ENCODE measurements at places on chromosomes 5 and 9.

GRCh38 chr9:130143279-130143893, 28.8 kb upstream of the NCS1 start:
- DNase-seq, result no peak

- no peak for DNase-seq
These were observed 85.0 kb downstream of the LURAP1L start for GRCh38 chr9:12859704-12860251.

DNA sequence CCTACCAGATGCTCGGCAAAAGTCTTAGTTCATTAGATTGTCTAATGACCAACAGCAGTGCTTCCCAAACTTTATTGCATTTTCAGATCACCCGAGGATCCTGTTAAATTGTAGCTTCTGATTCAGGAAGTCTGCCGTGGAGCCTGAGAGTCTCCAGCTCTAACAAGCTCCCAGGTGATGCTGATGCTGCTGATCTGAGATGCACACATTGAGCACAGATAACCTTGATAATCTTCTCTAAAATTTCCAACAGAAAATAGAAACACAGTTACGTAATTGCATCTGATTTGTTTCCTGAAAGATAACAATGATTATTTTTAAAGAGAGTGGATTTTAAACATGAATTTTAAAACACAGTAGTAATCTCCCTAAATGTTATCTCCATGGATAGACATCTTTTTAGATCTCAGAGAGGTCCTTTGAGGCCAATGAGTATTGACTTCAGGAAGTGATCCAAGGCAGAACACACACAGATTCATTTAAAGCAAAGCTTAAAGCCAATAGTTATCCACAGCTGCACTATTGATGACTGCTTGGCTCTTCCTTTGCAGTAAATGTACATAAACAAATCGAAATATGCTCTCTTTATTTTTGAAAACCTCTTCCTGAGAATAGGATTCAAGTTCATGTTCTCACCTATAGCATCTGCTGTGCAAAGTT, 122.8 kb upstream of the TNPO1 start:
- DNase-seq, result no peak

- no peak for DNase-seq
These were observed 14.4 kb downstream of the CARD19 start for GRCh38 chr9:93110311-93110855.

DNA sequence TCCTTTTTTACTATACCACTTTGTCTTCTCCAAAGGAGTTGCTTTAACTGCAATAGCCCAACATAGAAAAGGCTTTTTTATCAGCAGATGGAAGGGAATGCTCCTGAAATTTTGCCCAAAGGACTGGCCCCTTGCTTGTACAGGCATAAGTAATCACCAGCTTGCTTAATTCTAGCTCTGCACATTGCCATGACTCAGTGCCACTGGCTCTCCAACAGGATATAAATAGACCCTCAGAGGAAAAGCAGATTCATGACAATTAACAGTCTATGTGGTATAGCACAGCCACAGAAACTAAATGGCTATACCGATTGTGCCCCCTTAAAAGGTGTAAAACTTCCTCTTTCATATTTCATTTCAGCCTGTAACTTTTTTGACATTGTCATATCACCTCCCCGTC, 227.0 kb downstream of the ZNF608 start:
- DNase-seq, result no peak

DNA sequence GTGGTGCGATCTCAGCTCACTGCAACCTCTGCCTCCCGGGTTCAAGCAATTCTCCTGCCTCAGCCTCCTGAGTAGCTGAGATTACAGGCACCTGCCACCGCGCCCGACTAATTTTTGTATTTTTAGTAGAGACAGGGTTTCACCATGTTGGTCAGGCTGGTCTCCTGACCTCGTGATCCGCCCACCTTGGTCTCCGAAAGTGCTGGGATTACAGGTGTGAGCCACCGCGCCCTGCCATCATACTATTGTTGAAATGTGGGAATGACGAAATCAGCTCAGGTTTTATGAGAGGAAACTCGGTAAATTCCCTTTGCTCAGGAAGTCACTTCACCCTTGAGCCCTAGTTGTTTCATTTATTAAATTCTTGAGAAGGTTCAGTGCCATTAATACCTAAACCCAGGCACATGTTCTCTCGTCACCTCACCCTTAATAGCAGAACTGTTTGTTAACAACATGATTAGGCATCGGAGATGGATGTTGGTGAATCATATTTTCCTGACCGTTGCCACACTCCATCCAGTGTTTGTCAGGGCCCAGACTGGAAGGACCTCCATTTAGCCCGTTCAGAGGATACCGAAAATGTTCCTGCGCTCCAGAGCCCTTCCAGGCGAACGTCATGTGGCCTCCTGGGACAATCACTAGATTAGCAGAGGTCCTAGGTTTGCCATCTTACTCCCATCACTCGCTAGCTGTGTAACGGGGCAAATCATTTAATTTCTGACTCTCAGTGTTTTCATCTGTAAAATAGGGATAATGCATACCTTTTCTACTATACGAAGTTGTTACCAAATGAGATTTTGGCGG, 20.0 kb upstream of the CREBRF start:
- no peak for DNase-seq

- DNase-seq, result no peak
These were observed 243.4 kb downstream of the EBF1 start for GRCh38 chr5:158856291-158856690.

- DNase-seq, result no peak
These were observed 131.8 kb downstream of the ADAMTSL1 start for GRCh38 chr9:18605766-18606180.

DNA sequence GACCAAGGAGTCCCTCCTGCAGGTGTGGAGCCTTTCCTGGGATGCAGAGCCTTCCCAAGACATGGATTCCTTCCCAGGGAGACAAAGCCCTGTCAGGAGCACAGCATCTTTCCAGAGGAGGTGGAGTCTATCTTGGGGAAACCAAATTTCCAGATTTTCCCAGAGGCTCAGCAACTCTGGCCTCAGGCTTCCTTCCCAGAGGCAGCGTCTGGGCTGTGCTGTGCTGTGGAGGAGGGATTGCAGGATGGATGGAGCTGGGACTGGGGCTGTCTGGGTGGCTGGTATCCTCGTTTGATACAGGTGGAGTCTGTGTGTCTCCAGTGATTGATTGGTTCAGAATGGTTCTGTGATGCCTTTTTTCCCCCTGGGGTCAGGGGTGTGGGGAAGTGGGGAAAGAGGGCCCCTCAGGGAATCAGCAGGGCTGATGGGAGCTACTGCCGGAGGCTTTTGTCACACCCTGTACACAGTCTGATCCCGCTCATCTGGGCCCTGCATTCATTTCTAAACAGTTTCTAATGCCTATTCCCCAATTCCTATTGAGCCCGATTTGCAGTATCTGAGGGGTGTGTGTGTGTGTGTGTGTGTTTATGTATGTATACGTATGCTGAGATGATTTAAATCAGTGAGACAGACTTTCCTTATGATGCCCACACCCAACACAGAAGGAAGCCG, 16.0 kb downstream of the OR13J1 start:
- no peak for DNase-seq

DNA sequence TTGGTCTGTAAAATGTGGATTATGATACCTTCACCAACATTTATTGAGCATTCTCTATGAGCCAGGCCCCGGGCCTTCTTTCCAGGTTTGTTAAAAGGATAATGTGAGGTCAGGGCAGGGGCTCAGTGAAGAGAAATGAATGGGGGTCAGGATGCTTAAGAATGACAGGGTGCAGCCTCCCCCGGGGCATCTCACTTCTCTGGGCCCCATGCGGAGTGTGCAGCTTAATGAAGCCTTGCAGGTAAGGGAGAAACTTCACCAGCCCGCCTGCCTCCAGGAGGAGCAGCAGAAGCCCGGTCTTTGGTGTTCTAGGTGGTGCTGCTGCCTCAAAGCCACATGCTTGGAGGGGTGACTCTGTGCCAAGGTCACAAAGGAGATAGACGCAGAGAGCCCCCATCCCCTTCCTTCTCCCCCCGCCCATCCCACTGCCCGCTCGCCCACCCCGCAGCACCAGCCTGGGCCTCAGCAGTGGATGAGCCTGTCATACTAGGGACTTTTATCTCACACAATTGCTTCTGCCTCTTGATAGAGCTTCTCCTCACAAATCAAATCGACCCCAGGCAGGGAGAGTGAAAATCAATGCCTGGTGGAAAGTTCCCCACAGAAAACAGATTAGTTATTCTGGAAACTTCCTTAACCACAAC, 244.8 kb downstream of the PBX3 start:
- no peak for DNase-seq

Data from K562 (cell line).